Stimulated activated CD4-positive, alpha-beta T cell treated with anti-CD3 and anti-CD28 coated beads, TNF-alpha, amount 100 ng/mL, for 1 hour (primary cell): ENCODE measurements at places on chromosomes 16 and 17.

GRCh38 chr17:60766778-60767190 lies 89.1 kb downstream of the BCAS3 start:
- DNase-seq, result no peak

DNA sequence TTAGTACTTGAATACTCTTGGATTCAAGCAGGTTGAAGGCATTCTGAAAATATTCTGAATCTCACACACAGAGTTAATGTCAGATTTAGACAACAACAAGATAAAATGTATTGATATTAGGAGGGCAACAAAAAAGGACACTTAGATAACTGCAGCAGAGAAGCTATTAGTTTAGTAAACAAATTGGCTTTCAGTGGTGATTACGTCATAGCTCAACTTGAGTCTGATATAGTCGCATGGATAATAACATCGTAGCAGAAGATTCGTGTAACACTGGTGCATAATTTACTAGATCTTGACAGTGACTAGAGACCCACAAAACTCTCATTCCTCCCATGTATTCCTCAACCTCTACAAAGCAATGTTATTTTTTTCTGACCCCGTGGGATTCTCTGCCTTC lies 268.3 kb downstream of the KCNJ2 start:
- no peak for DNase-seq

DNA sequence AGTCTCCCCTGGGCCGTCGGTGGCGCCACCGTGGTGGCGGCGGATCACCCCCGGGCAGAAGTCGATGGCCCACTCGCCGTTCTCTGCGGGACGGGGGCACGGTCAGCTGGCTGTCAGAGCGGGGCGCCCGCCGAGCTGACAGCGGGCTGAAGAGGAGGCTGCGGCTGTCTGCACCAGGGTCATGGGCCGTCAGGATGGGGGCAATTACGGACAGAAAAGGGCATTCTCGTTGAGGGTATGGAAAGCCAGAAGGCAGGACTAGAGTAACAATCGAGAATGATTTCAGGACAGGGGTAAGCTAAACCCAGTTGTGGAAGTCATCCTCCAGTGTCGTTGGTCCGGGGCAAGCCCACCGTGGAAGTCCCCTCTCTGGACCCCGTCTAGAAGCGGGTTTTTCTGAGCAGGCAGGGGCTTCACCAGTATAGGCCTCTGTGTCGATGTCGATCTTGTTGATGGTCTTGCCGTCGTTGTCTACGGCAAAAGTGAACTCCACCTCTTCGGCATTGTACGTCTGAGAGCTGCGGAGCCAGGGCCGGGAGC lies 1.7 kb downstream of the CHRNE start:
- DNase-seq, result no peak

GRCh38 chr16:7055443-7055842 lies 277.2 kb upstream of the RBFOX1 start:
- no peak for DNase-seq

DNA sequence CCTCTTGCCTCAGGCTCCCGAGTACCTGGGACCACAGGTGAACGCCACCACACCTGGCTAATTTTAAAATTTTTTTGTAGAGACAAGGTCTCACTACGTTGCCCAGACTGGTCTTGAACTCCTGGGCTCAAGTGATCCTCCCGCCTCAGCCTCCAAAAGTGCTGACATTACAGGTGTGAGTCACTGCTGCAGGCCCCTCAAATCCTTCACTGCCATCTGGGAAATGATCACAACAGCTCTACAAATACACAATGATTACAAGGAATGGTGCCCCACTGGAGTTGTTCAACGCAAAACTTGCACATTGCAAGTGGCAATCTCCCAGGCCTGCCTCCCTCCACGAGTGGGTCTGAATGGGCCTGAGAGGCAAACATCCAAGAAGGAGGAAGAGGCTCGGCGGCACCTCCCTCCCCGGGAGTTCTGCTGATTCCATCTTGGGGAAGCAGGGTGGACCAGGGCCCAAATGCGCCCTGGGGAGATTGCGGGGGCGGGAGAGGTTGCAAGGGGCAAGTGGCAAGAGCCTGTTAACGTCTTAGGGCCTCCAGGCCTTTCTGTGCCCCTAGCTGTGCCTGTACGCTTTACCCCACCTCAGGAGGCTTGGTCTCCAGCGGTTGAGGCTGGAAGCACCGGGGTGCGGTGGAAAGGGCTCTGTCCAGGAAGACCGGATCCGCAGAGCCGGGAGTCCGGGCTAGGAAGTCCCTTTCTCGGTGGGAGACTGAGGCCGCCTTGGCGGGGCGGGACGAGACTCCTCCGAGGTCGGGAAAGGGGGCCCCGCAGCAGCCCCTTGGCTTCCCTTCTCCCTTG lies 656 bp upstream of the IGFBP4 start:
- DNase-seq, result no peak

- no peak for DNase-seq
These were observed 71.9 kb downstream of the RBBP6 start for GRCh38 chr16:24611310-24611709.

DNA sequence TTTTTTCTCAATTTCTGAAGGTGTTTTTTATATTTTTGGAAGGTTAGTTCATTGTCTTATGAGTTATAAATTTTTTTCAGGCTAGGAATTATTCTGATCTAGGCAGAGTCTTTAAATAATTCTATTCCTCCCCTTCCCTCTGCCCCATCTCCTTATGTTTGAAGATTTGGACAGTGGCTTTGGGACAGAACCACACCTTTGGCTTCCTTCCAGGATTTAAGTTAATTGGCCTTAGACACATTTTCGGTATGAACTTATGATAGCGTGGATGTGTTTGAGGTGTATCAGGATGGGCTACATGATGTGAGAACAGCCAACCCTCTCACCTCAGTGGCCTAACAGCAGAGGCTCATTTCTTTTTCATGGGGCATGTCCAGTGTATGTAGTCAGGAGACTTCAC lies 24.3 kb downstream of the EPN2 start:
- DNase-seq, result no peak

- no peak for DNase-seq
These were observed 1393.3 kb downstream of the CDH8 start for GRCh38 chr16:60642956-60643355.

DNA sequence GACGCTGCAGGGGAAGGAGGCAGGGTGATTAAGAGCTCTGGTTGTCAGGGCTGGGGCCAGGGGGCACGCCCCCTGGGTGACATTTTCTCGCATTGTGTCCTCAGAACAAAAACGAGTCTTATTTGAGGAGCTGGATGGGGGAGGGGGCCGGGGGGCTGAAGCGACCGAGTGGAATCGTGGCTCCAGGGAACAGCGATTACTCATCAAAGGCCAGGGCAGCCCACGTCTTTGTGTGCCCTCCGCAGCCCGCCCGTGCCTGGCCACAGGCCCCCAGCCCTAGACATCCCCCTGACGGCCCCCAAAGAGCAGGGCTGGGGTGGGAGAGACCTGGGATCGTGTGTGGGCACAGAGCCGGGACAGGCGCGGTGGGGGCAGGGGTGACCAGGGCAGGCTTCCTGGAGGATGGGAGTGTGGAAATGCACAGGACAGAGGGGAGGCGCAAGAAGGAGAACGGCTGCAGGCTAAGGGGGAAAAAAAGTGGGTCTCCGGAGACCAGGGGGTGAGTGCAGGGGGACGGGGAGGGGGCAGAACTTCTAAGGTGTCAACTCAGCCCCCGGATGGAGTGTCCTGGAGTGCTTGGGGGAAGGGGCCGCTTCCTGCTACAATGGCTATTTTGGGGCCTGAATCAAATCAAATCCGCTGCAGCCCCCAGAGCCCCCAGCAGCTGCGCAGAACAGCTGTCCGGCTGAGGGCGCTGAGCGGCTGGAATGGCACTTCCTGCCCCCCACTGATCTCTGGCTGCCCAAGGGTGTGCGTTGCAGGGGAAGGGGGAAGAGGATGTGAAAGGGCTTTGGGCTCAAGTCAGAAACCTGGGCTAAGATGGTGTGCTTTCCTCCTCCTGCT lies 24.0 kb upstream of the PHB1 start:
- no peak for DNase-seq

DNA sequence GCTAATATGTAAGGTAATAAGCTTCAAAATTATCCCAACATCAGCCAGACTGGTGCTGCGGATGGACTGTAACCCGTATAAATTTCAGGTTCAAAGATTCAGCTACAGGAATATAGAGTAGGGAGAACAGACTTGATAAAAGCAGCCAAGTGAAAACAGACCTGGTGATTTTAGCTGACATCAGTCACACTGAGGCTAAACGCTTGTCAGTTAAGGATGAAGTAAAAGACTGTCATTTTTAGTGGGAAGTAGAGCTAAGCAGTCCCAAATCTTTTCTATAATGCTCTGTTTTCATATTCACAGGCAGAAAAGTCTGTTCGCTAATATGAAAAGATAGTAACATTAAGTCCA lies 35.4 kb downstream of the CMTM4 start:
- no peak for DNase-seq
